NCI-H446 (cell line): ENCODE measurements at places on chromosomes 11 and 22.

DNA sequence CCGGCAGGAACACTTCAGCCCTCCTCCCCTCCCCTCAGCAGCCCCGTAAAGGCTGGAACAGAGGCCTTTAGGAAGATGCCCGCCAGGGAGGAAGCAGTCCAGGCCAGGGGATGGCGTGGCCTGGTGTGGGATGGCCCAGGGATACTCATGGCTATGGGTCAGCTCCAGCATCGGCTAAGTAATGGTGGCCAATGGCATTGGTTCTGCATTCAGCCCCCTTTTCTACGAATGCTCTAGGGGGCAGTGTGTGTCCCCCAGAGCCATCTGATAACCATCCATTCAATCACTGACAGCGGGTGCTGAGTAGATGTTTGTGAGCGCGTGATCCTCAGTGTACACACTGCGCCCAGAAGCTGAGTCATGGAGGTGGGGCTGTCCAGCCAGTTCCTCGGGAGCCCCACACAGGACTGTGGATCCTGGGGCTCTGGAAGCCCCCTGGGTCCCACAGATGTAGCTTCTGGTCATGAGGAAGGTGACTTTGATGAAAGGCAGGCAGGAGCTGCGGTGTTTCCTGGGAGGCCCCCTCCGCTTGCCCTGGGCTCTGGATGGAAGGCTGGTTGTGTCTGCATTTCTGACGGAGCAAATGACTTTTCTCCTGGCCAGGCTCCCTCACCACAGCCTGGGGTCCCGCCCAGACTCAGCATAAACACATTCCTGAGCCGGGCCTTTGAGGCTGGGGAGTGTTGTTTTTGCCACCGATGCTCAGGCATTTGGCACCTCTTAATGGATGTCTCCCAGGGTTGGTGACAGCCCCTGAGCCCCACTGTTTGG, 46.5 kb downstream of the FBLN1 start:
- DNase-seq: no peak

- no peak for DNase-seq
These were observed 187.4 kb upstream of the NARS2 start for GRCh38 chr11:78762105-78762504.

- DNase-seq: no peak
These were observed 60.0 kb downstream of the GLYATL1 start for GRCh38 chr11:58999291-58999680.

DNA sequence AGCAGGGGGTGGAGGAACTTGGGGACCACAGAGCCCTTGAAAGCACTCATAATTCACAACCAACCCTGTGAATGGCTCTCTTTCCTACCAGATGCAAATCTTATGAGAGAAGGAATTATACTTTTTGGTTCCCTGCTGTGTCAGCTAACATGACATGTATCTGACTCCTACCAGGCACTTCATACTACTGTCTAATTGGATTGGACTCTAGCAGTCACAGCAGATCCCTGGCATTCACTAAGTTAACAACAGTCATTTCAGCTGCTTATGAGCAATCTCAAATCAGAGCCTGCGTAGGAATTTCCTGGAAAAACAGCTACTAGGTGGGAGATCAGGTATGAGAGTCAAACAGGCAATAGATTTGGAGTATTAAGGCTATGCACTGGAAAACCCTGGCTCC, 11.1 kb upstream of the ENDOD1 start:
- no peak for DNase-seq

DNA sequence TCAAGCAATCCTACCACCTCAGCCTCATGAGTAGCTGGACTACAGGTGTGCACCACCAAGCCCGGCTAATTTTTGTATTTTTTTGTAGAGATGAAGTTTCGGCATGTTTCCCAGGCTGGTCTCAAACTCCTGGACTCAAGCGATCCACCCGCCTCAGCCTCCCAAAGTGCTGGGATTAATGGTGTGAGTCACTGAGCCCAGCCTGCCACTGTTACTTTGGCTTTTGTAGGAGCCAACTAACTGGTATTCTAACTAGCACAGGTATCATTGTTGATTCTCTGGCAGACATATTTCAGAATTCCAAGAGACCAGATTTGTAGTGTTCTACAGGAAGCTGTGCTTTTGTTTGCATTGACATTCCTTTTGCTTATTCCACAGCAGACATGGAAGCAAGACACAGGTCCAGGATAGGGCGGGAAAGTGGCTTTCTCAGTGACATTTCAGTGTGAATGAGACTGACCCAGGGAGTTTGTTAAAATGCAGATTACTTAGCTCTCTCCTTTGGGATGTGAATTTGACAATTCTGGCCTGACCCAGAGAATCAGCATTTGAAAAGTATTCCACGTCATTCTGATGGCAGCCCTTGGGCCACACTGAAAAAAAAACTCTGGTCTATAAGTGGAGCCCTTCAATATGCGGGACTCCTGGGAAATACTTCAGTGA, 52.2 kb upstream of the PAX6 start:
- no peak for DNase-seq

DNA sequence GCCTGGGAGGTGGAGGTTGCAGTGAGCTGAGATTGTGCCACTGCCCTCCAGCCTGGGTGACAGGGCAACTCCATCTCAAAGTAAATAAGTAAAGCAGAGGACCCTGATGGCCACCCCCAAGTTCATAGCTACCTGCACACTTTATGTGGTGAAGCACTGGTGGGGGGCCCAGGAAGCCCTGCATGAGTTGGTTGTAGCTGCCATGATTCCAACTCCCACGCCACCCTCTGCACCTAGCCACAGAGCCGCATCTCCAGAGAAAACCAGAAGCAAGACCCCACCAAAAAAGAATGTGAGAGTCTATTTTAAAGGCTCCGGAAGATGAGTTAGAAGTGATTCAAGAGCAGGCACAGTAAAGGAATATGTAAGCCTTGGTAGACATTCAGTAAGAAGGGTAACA, 20.4 kb upstream of the TMA7B start:
- DNase-seq: no peak

DNA sequence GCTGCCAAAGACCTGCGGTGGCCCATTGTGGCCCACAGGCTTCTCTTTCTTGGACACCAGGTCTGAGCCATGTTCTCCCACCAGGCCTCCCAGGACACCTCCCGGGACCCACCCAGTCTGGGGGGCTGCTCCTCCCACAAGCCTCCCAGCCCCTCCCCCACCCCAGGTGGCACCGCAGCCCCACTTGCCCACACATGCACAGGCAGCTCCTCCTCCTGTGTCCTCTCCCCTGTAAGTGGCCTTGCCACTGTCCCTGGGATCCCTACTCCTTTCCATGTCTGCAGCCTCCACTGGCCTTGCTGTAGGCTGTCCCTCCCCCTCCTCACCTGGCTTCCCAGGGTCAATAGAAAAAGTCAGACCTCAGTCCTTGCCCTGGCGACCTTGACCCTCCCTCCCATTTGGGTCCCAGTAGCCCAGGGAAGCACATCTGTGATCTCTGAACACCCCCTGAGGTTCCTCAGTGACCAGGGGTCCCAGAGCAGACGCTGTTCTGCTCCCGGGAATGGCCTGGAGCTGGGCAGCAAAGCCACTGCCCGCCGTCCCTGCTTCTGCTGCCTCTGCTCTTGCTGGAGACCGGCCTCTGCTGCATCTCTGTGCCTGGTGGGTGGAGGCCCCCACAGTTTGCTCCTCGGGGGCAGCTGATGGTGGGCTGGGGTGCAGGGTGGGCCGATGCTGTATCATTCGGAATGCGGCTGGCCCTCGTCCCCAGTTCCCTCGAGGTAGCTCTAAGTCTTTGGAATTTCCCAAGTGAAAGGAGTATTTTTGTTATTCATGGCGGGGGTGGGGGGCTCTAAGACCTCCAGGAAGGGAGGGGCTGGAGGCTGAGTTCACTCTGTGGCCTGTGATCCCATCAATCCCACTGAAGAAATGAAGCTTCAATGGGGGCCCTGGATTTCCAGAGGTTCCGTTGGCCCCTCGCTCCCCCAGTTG, 43.6 kb downstream of the ARHGAP8 start:
- DNase-seq: no peak
